ENCODE measurements at places on chromosomes 6 and 20.

DNA sequence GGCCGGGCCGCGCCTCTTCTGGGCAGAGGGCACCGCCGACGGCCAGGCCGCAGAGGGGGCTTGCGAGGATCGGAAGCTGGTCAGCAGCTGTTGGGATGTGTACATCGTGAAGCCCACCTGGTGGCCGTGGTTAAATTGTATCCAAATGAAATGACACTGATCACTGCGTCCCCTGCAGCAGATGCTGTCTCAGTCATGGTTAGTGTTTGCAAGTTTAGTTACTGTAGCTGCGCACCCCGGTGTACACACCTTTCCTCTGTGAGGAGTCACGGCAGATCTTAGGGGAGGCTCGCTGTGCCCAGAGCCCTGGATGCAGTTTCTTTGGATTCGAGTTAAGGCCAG is 653 bp downstream of the NAA20 start:
- DNase-seq, result no peak

GRCh38 chr20:58584881-58585752 is 66.0 kb upstream of the STX16 start:
- DNase-seq, result no peak

DNA sequence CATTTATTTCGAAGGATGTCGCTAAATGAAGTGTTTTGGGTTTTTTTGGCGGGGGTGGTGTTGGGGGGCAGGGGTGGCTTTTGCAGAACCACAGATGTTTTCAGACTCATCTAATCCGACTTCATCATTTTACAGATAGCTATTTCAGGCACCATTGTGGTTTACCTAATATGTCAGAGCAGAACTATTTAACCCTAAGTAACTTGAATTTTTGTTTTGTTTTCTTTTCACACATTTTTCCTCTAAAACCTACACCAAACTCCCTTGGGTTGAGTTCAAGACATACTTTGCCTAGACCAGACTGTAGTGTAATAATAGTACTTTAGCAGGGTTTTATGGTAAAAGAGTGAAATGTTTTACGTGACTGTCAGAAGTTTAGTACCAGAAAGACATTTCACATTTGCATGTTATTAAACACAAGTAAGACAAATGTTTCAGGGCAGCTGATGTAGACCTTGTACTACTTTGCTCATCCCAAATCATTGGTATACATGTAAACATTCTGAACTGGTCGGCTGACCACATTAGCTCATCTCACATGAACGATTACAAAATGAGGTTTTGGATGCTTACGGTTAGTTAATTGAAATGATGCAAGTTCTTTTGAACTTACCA is 37.7 kb downstream of the MAP3K4 start:
- no peak for DNase-seq

DNA sequence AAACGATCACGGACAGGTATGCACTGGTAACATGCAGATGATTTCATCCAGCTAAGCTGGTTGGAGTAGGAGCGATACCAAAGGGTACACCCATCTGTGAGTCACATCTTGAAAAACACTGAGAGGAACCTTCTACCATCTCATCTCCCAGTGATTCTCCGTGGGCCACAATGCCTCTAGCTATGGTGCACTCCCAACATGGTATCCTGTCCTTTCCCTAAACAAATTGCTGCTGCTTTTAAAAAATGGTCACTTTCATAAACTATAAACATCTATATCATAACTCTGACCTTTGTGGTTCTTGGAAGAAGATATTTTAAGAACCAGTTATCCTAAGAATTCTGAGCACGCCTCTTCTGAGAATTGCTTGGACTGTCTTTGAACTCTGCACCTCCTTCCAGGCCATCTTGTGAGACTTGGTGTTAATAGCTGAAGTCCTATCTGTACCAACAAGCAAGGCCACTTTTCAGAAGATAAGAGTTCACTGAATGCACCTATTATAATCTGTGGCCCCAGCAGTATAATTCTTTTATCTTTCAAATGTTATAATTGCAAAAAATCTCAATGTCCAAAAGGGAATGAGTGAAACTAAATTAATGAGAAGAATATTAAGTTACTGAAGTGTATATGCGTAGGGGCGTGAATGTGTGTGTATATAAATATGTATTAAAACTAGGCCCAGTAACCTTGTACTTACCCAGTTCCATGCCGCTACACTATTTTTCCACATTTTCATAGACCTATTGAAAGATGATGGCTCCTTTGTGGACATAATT is 70.5 kb upstream of the TPD52L1 start:
- DNase-seq, result no peak

DNA sequence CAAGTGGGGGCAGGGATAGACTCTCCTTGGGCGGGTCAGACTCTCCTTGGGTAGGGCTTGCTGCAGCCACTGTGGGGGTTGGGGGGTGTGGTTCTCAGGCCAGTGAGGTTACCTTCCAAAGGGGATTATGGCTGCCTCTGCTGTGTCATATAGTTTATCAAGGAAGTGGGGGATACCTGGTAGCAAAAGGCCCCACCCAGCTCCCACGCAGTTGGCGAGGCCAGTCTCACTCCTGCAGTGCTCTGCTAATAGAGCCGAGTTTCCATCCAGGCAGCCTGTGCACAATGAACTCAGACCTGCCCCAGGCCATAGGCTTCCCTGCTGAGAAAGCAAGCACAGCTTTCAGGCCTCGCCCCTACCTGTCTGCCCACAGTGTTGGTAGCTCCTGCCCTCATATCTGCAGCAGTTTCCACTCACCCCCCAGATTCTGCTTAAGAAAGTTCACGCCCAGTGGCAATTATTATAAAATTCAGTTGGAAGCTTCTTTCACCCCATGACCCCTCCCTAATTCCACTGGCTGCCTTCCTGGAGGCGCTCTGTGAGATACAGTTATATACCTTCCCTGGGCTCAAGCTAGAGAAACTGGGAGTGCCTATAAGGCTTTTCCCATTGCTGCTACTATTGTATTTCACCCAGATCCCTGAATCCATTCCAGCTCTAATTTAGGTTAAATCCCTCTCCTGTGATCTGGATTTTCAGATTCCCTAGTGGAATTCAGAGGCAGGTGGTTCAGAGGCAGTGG is 56.1 kb downstream of the HDDC2 start:
- no peak for DNase-seq
